ENCODE measurements at places on chromosomes 16 and 17.

DNA sequence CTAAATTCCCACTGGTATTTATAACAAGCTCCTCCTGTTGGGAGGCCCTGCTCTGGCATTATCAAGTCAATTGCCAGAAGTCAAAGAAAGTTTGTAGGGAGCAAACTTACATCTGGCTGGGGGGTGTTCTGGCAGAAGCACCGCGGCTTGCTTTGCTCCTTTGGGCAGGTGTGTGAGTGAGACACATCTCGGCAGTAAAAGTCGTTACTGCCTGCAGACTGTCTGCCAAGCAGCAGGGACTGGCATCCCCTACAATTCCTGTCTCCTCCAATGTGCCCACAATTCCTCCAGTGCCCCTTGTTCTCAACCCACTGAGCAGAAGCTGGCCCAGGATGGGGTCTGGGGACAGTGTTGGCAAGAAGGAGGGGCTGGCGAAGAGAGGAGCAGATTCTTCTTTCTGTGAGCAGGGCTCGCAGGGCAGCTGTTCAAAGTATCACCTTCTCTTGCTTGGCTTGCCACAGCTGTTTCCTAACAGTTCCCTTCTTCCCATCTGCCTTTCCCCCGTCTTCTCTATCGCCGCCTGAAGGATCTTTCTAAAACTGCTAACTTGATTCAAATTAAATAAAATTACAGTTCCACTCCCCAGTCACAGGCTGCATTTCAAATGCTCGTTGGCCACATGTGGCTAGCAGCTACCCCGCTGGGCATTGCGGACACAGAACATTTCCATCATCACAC lies 30.2 kb downstream of the SPACA3 start:
- no peak for DNase-seq

GRCh38 chr16:81693041-81693743 lies 85.9 kb upstream of the PLCG2 start:
- DNase-seq, result no peak

DNA sequence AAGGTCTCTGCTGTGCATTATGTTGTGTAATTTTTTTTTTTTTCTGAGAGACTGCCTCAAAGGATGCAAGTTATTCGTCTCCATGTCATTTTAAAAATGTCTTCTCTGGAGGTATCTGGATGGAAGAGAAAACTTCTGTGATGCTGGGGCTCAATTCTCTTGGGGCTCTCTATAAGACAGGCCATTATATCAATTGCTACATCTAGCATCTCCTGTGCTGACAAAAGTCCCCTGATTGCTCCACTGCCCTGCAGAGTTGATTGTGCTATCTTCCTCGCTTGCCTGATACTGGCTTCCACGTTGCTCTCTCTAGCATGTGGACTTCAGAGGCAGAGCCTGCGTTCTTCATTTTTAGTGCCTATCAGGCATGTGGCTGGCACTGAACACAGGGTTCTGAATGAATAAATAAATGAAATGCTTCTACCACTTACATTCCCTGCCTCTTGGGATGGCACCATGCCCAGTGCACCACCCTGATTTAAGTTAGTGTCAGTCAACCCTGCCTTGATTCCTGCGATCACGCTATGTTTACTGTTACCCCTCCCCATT lies 1035.5 kb upstream of the EEF2KMT start:
- DNase-seq, result no peak

- no peak for DNase-seq
These were observed 554.0 kb upstream of the ZFHX3 start for GRCh38 chr16:73601911-73602310.

GRCh38 chr16:57824888-57825287 lies 22.6 kb upstream of the KIFC3 start:
- DNase-seq, result no peak

- no peak for DNase-seq
These were observed 79.9 kb downstream of the TMEM100 start for GRCh38 chr17:55642741-55643140.

- DNase-seq, result no peak
These were observed 85.4 kb downstream of the N4BP1 start for GRCh38 chr16:48524348-48525200.

GRCh38 chr16:65098916-65099315 lies 22.9 kb downstream of the CDH11 start:
- DNase-seq, result no peak

DNA sequence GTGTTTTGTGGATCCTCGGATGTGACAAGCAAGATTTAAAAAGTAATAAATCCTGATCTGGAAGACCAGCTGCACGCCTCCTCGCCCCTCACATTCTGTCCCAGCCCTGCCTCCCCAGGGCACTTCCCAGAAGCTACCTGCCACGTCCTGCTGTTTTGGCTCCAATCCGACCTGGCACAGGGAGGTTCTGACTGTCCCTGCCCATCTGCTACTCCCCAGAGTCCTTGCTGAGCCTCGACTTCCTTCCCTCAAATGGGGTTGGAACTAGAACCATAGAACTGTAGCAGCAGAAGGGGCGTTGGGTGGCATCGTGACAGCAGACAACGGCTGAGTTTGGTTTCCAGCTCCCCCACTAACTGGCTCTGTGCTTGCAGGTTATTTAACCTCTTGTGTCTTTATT lies 71.7 kb downstream of the RPH3AL start:
- no peak for DNase-seq

DNA sequence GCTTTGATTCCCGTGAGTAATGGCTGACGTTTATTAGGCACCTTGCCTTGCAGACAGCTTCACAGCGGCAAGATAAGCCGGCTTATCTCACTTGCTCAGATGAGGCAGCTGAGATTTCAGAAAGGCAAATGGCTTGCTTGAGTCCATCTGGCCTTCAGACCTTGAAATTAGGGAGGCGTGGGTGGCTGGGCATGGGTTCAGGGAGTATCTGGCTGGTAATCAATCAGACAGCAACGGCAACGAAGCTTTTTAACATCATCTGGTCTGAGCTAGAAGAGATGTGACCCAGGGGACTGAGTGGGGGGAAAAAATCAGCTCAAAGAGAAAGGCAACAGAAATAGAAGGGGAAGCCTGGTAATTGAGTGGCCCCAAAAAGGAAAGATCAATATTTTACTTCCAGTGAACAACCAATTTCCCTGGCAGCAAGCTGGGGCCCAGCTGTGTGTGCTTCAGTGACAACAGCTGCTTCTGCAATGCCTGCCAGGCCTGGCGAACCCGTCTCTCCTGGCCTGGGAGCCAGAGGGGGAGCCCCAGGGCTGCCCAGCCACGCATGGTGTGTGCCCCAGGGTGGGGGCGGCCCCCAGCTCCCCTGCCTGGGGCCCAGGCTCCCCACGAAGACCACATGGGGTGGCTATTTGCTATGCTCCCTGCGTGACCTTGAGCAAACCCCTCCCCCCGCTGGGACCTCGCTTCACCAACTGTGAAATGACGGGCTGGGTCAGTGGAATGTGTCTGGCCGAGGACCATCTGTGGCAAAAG lies 34.0 kb downstream of the RAB11FIP4 start:
- DNase-seq, result no peak

GRCh38 chr16:65319621-65320231 lies 197.9 kb upstream of the CDH11 start:
- no peak for DNase-seq

DNA sequence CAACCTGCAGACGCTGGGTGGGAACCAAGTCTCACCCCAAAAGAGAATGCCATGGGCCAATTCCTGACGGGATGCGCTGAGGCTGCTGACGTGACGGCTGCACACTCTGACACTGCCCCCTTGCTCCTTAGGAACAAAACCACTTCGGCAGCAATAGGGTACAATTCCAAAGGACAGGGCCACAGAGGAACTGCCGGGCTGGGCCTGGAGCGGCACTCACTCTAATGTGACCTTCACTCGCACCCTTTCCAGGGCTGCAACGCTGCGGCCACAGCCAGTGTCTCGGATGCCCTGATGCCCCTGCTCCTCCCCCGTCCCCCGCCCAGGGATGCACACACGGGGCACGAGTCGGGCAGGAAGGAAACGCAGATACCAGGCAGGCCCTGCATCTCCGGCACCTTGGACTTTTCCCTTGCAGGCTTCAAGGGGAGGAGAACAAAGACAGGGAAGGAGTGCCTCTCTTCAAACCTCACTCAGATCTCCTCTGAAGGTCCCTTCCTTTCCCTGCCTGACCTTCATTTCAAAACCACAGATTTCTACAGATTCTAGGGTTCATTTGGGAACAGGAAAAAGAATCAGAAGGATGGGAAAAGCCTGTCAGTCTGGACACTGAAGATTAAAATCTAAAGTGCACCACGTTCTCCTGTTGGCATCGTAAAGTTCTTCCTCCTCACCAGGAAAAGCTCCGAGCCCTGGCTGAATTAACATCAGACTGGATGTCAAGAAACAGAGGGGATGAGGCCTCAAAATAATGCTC lies 2.3 kb downstream of the PITPNA start:
- no peak for DNase-seq

DNA sequence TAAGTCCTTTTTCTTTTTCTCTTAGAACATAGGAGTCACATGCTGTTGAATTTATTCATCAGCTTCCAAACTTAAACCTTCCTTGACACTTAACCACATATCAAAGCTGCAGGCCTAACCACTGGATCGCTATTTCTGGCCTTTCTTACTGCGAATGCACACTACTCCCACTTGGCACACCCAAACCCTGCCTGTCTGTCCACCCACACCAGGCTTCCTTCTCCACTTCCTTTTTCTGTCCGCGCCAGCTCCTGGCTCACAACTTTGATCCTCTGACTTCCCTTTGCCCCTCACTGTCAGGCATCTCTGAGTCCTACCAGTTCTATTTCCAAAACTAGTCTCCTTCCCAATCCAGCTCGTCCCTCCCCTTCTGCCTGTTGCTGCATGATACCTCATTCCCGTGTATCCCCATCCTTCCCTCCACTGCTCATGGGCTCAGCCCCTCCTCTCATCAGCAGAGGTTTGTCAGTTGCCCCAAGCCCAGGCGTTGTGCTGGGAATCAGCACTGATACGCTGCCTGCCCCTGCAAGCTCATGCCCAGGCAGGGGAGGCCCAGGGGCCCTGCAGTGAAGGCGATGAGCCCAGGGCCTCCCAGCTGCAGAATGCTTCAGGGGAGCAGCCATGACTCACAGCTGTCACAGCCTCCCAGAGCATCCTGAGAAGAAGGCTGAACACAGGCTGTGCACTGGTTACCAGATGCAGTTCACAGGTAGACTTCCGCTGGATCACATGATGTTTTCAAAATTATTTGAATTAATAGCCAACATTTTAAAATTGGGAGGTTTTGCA lies 179.8 kb downstream of the KATNIP start:
- no peak for DNase-seq

DNA sequence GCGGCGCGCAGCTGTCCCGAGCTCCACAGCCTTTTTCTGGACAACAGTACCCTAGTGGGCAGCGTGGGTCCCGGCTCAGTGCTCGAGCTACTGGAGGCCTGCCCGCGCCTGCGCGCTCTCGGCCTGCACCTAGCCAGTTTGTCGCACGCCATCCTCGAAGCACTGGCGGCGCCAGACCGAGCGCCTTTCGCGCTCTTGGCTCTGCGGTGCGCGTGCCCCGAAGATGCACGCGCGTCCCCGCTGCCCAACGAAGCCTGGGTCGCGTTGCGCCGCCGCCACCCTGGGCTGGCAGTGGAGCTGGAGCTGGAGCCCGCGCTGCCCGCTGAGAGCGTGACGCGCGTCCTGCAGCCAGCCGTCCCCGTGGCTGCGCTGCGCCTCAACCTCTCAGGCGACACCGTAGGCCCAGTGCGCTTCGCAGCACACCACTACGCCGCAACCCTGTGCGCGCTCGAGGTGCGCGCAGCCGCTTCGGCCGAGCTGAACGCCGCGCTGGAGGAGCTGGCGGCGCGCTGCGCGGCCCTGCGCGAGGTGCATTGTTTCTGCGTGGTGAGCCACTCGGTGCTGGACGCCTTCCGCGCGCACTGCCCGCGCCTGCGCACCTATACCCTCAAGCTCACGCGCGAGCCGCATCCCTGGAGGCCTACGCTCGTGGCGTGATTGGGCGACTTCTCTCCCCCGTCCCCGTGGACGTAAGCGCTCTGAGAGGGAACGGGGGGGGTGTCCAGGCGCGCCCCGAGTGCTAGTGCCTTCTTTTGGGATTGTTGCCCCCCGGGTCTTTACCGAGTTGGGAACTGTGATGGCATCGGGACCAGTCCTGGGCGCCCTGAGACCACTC lies 1.2 kb upstream of the HSF4 start:
- peak; percentile 51 for DNase-seq

DNA sequence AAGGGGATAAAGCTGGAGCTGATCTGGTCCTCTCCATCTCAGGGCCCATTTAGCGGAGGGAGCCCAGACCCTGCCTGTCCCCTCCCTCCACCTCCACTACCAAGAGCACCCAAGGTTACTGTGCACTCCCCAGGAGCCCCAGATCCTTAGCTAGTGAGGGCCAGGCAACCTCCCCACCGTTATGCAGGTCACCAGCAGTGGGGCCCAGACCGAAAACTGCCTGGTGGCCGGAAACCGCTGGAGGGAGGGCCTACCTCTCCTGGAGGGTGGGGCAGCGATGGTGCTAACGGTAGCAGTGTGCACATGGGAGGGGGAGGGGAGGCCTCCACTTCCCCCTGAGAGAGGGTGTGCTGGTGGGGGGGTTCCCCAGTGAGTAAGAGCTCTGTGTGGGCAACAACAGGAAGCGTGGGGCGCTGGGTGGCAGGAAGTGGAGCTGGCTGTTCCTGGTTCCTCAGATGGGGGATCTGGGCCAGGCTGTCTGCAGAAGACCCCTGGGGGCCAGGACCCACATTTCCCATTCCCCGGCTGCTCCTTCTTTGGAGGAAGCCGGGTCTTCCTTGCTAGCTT lies 4.4 kb downstream of the FMNL1 start:
- DNase-seq, result peak; percentile 92

GRCh38 chr17:34850023-34850422 lies 111.2 kb downstream of the CCT6B start:
- DNase-seq, result no peak

DNA sequence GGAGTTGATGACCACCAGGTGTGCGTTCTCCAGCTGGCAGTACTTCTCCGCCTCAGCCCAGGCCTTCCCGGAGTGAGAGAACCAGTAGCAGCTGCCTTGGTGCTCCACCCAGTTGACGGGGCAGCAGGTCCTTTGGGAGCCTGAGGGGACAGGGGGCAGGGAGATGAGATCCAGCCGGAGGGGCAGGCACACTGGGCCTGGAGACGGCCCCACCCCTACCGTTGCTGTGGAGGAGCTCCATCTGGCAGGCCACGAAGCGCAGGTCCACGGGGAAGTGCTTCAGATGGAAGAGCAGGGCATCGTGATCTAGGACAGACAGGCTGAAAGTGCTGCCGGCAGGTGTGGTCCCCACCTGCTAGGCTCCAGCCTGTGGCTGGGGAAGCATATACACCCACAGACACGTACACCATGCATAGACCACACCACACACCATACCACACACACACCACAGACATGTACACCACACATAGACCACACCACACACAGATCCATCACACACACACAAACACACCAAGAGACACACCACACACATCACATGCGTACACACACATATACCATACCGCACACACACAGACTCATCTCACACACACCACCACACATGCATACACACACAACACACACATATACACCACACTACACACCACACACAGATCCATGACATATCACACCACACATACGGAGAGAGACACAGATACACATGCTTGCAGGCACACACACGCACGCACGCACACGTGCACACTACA lies 7.4 kb downstream of the ASGR2 start:
- DNase-seq, result no peak

DNA sequence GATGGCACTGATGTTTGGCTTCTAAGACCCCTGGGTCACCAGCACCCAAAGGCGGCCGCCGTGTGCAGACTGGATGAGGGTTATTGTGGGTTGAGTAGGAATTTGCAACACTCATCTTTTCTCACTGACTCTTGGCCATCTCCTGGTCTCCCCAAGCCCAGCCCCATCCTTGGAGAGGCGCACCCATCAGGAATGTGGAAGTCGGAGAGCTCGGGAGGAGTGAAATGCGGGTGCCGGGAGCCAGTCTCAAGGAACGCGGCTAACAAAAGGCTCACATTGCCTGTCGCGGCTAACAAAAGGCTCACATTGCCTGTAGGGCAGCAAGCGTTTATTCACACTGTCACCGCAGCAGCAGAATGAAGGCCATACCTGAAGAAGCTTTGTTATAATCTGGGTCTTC lies 248.6 kb downstream of the FOXL1 start:
- DNase-seq, result no peak

All from stimulated activated CD4-positive, alpha-beta T cell treated with anti-CD3 and anti-CD28 coated beads, Interleukin-2, amount 100 ng/mL, for 48 hours (primary cell).